ENCODE measurements at places on chromosomes 11 and 22.

- no peak for DNase-seq
Observed at GRCh38 chr11:80822308-80822707, 1381.5 kb upstream of the TENM4 start.

GRCh38 chr22:43304831-43305590, 38.2 kb downstream of the SCUBE1 start:
- no peak for DNase-seq

DNA sequence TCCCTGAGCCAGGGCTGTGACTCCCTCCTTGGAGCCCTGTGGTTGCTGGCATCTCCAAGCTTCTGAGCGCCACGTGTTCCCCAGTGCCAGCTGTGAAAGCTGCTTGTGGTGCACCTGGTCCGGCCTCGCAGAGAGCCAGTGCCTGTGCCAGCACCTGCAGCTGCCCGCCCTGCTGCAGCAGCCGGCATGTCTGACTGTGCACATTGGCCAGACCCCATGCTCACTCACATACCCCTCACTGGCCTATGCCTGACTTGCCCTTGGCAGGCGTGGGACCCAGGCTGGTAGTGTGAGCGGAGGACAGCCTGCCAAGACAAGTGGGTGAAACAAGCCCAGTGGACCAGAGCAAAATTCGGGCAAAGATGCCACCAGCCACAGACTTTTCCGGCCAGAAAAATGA, 9.8 kb downstream of the MRPL48 start:
- DNase-seq, result no peak

- DNase-seq, result no peak
Observed at GRCh38 chr11:117557361-117557760, 229.7 kb downstream of the CEP164 start.

GRCh38 chr22:28462041-28462440, 217.6 kb downstream of the TTC28 start:
- no peak for DNase-seq

- no peak for DNase-seq
Observed at GRCh38 chr22:38490475-38490874, 15.6 kb downstream of the DDX17 start.

Data from cardiac fibroblast (primary cell).